Fibroblast of villous mesenchyme (primary cell): ENCODE measurements at places on chromosomes 4 and X. TPM values are rescaled to one million over a fixed set of nuclear protein-coding genes. Genes with fewer than 3 reads are reported as not detected.

ADAM29 gene
- total RNA-seq, result not detected in 2 replicates

CD38 gene
- under 0.01 TPM in 2 replicates for total RNA-seq

ARHGAP36 gene
- not detected in 2 replicates for total RNA-seq

PCDH19 gene
- total RNA-seq, result 0.32 and 0.86 TPM in 2 replicates

SLC9A7 gene
- 39.0 and 46.6 TPM in 2 replicates for total RNA-seq

SMIM10 gene
- total RNA-seq, result 4.3 and 6.8 TPM in 2 replicates

MED12 gene
- 31.5 and 34.5 TPM in 2 replicates for total RNA-seq

TKTL2 gene
- total RNA-seq, result under 0.01 TPM in 1 of 2 replicates, not detected in the other

PPEF1 gene
- total RNA-seq, result not detected in 2 replicates

DMRTC1 gene
- not detected in 2 replicates for total RNA-seq

GPR119 gene
- not detected in 2 replicates for total RNA-seq

TCEAL6 gene
- total RNA-seq, result not detected in 2 replicates

ART3 gene
- not detected in 2 replicates for total RNA-seq

ANXA5 gene
- 811 and 939 TPM in 2 replicates for total RNA-seq
